Activated CD4-positive, alpha-beta T cell treated with anti-CD3 and anti-CD28 coated beads for 48 hours (primary cell): ENCODE measurements at places on chromosomes 5 and 9.

GRCh38 chr9:69963803-69964202 is 79.8 kb upstream of the MAMDC2 start:
- DNase-seq = no peak

DNA sequence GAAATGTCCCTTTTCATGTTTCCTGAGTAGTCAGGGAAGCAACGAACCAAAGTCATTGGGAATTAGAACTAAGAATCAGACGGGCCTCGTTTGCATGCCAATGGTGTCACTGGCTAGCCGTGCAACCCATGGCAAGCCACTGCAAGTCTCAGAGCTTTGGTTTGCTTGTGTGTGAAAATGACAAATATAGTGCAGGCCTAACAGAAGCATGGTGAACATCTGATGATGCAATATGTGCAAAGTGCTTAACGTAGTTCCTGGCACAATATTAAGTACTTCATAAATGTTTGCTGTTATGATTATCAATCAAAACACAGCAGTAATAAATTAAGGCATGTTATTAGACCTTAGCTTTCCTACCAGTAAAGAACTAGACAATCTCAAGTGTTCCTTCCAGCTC is 118.0 kb upstream of the TRIM32 start:
- DNase-seq = no peak

GRCh38 chr5:125526966-125527365 is 780.5 kb upstream of the ZNF608 start:
- no peak for DNase-seq

- DNase-seq = no peak
Observed at GRCh38 chr9:18598969-18599368, 125.0 kb downstream of the ADAMTSL1 start.
